ENCODE measurements at places on chromosomes 6 and 20. TPM values are rescaled to one million over a fixed set of nuclear protein-coding genes. Genes with fewer than 3 reads are reported as not detected.

PSORS1C1 gene
- total RNA-seq: 4.9 TPM

SLC9A8 gene
- total RNA-seq: 16.5 TPM

LHFPL5 gene
- total RNA-seq: not detected

GGTLC1 gene
- not detected for total RNA-seq

FGD2 gene
- 5.1 TPM for total RNA-seq

OR2W1 gene
- total RNA-seq: not detected

LINC00237 gene
- total RNA-seq: not detected

TP53TG5 gene
- total RNA-seq: 0.59 TPM

BPIFB1 gene
- not detected for total RNA-seq

CRYBG1 gene
- 77.5 TPM for total RNA-seq

KHDC1L gene
- total RNA-seq: not detected

SLC22A16 gene
- not detected for total RNA-seq

TASP1 gene
- 14.3 TPM for total RNA-seq

RIPPLY2 gene
- 0.22 TPM for total RNA-seq

HNF4A gene
- total RNA-seq: 321 TPM

ZBP1 gene
- 4.0 TPM for total RNA-seq

MEI4 gene
- not detected for total RNA-seq

FOXS1 gene
- 0.52 TPM for total RNA-seq

C6orf62 gene
- total RNA-seq: 70.0 TPM

NOX3 gene
- total RNA-seq: not detected

MDC1 gene
- 11.1 TPM for total RNA-seq

All from left colon (tissue), 2 donors.